ENCODE measurements at places on chromosomes 12 and 14. TPM values are rescaled to one million over a fixed set of nuclear protein-coding genes. Genes with fewer than 3 reads are reported as not detected.
A peak's percentile ranks its signal among the peaks of the same experiment; 100 is the strongest.

The FAM181A gene
- not detected for total RNA-seq

The TTC8 gene
- 6.4 TPM for total RNA-seq

DNA sequence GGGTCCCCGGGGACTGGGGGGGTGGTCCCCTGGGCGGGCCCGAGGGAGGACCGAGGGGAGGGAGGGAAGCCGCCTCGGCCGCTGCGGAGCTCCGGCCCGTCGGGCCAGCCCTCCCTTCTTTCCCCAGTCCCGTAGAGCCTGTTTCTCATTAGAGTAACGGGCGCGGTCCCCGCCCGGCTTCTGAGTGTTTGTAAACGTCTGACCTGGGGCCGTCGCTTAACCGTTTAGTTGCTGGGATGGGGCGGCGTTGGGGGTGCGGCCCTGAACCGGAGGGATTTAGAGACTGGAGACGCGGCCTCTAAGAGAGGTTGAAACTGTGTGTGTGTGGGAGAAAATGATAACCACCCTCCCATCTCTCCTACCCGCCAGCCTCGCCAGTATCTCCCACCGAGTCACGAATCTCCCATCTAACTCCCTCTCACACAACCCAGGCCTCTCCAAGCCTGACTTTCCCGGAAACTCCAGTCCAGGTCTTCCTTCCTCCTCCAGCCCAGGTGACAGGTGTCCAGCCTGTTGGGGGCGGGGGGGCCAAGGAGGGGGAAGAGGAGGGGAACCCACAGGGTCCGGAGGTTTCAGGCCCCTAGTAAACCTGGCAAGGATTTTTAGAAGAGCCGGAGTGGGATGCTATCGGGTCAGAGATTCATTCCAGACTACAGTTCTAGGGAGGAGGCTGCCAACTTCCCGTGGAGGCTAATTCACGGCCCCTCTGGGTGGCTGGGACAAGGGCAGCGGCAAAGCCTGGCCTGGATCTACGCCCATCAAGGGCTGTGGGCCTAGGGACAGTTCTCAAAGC, 1.1 kb upstream of the NFATC4 start:
- peak; percentile 43 for DNase-seq

The CLEC1B gene
- not detected for total RNA-seq

DNA sequence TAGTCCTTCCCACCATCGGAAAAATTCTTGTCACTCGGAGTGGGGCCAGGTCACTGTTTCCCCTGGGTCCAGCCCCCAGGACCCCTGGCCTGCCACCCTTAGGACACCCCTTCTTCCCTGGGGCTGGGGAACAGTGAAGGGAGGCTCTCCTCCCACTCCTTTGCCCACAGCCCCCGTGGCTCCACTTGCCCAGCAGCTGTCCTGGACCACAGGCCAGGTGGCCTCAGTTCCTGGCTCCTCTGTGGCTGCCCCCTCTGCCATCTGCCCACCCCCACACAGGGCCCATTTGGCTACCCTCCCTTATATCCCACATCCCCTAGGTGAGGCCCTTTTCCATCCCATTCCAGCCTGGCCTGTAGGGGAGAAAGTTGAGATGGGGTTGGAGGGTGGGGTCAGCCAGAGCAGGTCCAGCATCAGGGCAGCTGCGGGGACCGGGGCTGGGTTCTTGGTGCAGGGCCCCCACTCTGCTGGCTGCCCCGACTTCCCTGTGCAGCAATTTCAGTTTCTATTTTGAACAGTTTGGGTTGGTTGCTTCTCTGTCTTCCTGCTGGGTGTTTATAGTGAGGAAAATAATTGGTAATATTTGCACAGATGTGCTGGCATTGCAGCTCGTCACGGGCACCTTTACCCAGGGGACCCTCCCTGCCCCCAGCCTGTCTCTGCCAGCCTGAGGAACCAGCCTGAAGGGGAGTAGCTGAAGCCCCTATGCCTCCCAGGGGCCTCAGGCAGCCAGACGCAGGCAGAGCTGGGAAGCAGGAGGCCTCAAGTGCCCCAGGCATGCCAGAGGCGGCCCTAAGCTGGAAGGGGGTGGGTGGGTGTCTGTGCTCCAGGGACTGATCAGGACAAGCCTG, 23.4 kb downstream of the SYNDIG1L start:
- no peak for DNase-seq

The CCDC177 gene
- total RNA-seq: not detected

- no peak for DNase-seq
Observed at GRCh38 chr14:85308531-85309300, 221.2 kb upstream of the FLRT2 start.

GRCh38 chr14:78959674-78960264, 789.6 kb downstream of the NRXN3 start:
- DNase-seq: peak; percentile 32

The TMCC3 gene
- total RNA-seq: 0.10 TPM

The GLT1D1 gene
- total RNA-seq: 0.27 TPM

GRCh38 chr12:108131657-108132126, 2.6 kb downstream of the WSCD2 start:
- DNase-seq: no peak
